Posterior cingulate gyrus (tissue), 11 donors: ENCODE measurements at places on chromosomes 7 and 10.

GRCh38 chr10:74827045-74827441, 643 bp downstream of the KAT6B start:
- DNase-seq = no peak

DNA sequence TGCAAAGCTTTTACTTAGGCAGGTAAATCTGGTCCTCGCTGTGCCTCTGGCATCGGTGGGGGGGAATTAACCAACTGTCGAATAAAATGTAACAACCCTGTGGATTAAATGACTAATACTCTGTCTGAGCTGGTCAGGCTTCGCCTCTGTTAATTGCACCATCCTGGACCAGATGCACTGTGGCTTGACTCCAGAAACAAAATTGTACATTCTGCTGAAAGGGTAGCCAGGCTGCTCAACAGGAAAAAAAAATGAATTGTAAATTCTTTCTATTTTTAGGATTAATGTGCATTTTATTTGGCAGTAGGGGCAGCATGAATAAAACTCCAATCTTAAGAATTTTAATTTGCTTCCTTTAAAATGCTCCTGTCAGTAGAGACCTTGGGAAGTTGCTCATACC, 389.4 kb downstream of the SORCS1 start:
- DNase-seq = no peak

DNA sequence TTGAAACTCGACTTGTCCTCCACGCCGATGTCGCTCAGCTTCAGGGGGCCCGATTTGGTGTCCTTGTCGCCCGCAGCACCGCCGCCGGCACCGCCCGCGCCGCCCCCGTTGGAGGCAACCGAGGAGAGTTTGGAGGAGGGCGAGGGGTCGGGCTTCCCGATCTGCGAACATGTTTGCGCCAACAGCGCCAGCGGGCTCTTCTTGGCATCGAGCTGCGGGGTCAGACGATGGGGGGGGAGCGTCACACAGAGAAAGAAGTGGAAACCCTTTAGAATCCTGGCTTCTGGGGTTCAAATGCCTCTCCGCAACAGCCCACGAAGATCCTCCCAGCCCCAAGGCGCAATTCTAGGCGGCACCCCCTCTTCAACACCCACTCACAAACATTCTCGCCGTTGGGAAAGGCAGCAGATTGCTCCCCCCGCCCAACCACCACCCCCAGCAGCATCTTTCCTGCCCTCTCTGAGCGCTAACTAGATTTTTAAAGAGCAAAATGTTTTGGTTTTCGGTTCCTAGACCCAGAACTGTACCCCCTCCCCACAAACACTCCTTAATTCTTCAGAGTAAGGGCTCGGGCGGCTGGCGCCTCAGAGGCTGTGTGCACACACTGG, 1.3 kb downstream of the ZNF503 start:
- no peak for DNase-seq

DNA sequence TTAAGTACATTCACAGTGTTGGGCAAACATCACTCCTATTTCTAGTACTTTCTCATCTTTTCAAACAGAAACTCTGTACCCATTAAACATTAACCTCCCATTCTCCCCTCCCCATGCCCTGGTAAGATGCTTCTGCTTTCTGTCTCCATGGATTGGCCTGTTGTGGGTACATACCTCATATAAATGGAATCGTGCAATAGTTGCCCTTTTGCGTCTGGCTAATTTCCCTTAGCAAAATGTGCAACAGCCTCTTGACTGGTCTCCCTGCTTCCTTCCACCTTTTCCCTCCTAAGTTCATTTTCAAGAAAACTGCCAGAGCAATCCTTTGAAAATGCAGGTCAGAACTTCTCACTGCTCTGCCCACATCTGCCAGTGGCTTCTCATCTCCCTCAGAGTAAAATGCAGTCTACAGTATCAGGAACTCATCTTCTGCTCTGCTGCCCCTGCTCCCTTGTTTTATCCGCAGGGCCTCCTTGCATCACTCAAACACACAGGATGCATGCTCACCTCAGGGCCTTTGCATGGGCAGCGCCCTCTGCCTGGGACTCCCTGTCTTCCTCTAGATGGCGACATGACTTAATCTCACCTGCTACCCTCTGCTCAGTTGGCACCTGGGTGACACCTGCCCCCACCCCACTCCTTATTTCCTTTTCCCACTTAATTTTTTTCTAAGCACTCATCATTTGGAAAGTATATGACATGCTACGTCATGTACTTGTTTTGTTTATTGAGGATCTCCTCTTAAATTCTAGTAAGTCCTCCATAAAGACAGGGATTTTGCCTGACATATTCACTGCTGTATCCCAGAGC, 44.3 kb upstream of the ECHDC3 start:
- peak; percentile 65 for DNase-seq

GRCh38 chr7:151010307-151011096, 13.8 kb downstream of the ATG9B start:
- no peak for DNase-seq

GRCh38 chr7:18177815-18178660, 150.4 kb upstream of the PRPS1L1 start:
- DNase-seq = no peak

GRCh38 chr10:126783806-126784557, 113.5 kb upstream of the C10orf90 start:
- DNase-seq = no peak

- DNase-seq = no peak
Observed at GRCh38 chr7:55192723-55193122, 172.4 kb upstream of the LANCL2 start.

DNA sequence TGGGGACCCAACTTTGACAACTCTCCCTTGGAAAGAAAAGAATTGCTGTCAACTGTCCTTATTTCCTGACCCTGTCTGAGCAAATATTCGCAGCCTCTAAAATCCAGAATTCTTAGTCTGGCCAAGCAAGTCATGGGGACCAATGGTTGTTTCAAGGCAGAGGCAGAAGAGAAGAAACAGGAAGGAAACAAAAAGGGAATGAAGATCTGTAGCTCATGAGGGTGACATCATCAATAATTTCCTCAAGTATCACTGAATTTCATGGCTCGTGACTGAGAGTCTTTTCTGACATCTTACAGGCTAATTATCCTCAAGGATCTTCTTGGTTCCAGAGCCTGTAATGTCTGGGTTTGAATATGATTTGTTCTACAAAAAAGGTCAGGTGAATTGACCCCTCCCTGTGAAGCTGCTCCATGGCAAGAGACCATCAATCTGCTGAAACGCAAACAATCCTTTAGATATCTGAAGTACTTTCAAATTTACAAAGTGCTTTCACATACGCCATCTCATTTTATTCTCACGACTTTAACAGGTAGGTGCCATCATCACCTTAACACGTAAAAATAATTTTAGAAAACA, 5.8 kb downstream of the CDK6 start:
- no peak for DNase-seq
